NCI-H82 (cell line): ENCODE measurements at places on chromosomes 16 and 17.
A peak's percentile ranks its signal among the peaks of the same experiment; 100 is the strongest.

- no peak for DNase-seq
These were observed 183.5 kb downstream of the KCNJ2 start for GRCh38 chr17:70352834-70353233.

DNA sequence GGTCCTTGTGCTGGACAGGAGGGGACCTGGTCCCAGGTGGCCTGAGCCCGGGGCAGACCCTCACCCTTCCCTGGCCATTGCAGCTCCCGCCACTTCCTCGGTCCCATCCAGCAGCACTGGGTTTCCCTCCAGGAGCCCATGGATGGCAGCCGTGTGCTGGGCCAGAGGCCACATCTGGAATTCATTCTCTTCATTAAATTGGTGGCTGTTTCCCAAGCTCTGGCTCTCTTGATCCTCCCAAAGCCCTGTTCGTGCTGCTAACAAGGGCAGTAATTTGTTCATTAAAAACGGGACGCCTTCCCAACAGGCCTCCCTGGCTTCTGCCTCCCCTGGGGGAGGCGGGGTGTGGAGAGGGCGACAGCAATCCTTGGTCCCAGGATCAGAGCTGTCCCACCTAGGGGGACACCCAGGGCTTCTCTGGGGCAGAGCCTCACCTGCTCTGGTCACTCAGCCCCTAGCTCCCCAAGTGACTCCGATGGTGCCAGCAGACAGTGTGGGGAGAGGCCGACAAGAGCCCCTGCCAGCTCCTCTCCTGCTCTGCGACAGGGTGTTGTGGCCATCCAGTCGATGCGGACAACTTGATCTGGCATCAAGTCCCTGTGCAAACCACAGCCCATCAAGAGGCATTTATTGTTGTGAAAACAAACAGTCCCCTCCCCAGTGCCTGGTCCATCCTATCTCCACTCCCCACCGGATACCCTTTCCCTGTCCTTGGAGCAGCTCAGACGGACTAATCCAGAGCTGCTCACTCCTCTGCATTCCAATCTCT, 44.0 kb downstream of the SDK2 start:
- DNase-seq: peak; percentile 49

DNA sequence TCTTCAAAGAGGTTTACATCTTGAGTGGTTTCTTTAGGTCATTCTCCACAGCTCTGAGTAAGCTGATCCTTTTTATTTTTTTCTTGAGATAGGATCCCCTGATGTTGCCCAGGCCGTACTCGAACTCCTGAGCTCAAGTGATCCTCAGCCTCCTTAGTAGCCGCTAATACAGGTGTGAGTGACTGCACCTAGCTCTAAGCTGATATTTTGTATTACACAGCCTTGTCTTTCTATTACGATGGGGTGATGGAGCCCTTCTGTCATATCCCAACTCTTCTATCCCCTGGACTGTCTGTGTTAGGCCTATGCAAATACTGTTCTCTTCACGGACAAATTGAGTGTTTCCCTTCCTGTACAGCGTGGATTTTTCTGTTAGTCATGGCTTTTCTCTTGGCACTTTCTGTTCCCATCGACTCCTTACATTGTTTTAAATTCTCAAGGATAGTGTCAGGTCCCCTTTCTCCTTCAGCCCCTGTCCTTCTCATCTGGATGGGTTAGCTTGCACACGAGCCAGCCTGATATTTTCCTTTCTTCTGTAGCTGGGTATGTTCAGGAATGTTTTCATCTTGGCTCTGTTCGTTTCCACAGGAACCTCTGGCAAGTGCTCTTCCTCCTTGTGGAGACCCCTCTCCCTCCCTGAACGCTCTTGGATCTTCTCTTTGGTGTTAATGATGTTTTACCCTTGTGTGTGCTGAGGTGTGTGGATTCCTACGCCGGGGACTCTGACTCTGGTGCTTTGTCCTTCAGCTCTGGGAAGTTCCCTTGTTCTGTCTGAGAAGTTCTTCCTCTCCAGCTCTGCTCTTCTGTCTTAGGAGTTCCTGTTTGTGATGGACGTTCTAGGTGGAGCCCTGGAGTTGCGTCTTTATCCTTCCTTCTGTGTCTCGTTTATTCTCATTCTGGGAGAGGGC, 2.3 kb downstream of the BANP start:
- no peak for DNase-seq

- DNase-seq: peak; percentile 36
These were observed 5.6 kb downstream of the CRYBA1 start for GRCh38 chr17:29252101-29252791.

GRCh38 chr16:23354246-23354645, 52.1 kb downstream of the SCNN1B start:
- no peak for DNase-seq

GRCh38 chr16:9885467-9885866, 296.8 kb downstream of the GRIN2A start:
- DNase-seq: no peak

DNA sequence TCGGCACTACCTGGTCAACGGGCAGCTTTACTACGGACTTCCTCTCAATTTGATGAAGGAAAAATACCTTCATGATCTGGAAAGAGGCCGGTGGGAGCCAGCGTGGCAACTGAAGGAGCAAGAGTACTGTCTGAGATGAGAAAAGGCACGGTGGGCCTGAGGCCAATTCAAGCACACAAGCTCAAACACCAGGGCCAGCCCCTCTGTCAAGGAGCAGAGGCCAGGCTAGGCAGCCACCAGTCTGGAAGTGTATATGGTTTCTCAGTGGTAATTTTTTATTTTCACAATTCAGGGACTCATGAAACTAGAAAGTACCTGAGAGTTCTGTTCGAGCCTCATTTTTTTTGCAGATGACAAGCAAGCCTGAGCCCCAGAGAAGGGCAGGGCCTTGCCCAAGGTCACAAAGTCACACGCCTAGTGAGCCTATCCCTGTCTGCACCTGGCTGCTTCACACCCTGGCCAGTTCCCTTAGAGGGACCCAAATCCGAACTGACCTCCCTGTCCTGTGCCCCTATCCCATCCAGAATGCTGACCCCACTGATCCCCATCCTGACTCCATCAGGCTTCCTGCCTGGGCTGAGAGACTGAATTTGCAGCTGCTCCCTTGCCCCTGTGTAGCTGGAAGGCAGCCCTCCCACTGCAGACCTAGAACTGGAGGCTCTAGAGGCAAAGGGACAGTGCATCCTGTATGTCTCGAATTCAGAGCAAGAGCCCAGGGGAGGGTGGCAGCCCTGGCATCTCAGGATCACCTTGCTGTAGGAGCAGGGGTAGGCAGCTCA, 4.8 kb upstream of the TBX2 start:
- DNase-seq: no peak

DNA sequence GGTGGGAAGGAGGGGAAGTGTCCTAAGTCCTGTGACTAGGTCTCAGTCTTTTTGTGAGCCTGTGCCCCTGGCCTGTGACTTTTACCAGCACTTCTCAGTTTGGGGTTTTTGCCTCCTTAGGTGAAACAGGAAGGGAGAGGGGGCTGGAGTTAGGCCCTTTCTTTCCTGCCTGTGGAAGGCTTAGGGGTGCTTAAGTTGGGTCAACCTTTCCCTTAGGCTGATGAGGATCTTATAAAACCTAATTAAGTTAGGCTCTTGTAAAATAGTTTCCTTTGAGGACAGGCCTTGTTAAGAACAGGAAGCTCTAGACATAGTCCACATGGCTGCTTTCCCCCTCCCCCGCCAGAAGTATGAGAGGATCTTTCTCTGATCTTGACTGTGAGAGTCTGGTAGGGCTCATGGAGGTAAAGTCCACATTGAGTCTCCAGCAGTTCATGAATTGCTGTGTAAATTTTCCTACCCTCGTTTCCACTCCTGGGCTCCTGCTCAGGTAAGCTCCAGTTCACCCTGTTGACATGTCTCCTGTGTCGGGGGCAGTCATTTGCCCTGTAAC, 17.0 kb upstream of the DNASE1 start:
- DNase-seq: peak; percentile 67

DNA sequence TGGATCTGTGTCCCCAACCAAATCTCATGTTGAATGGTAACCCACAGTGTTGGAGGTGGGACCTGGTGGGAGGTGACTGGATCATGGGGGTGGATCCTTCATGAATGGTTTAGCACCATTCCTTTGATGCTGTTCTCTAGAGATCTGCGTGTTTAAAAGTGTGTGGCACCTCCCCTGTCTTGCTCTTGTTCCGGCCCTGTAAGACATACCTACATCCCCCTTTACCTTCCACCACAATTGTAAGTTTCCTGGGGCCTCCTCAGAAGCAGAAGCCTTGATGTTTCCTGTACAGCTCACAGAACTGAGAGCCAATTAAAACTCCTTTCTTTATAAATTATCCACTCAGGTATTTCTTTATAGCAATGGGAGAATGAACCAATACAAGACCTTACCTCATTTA, 257.7 kb downstream of the XYLT1 start:
- no peak for DNase-seq

- DNase-seq: peak; percentile 57
These were observed 30.7 kb downstream of the CDRT4 start for GRCh38 chr17:15436473-15437302.

GRCh38 chr16:67268136-67268579, 11.2 kb upstream of the PLEKHG4 start:
- DNase-seq: no peak

- no peak for DNase-seq
These were observed 203.5 kb downstream of the RBFOX3 start for GRCh38 chr17:79407385-79407784.

- DNase-seq: no peak
These were observed 482.8 kb downstream of the SOX9 start for GRCh38 chr17:72603420-72604242.

GRCh38 chr16:74291577-74292208, 4.9 kb upstream of the PSMD7 start:
- DNase-seq: no peak

DNA sequence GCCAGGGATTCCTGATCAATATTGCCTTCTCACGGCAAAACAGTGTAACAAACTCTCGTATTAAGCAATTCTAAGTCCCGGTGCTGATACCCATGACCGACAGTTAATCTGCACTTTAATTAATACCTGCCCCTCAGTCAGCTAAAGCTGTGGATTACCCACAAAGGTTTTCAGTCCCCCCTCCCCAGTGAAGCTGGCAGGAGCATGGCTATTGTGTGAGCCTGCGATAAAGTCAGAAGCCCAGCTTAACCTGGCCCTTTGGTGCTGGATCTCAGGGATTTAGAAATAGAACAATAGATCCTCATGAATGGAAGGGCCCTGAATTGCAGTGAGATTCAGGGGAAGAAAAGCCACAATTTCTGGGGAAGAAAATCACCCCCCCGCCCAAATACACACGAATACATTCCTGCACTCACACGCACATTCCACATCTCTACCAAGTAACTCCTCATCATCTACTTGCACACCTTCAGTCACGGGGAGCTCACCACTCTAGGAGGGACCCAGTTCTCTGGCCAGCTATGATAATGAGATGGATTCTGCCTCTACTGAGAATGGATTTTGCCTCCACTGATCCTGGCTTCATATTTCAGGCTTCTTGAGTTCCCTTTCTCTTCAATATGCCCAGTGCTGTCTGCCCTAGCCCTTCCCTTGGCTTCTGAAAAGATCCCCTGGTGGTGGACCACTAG, 102.6 kb downstream of the WSCD1 start:
- DNase-seq: peak; percentile 96

GRCh38 chr17:30513346-30513745, 36.1 kb downstream of the GOSR1 start:
- DNase-seq: no peak

DNA sequence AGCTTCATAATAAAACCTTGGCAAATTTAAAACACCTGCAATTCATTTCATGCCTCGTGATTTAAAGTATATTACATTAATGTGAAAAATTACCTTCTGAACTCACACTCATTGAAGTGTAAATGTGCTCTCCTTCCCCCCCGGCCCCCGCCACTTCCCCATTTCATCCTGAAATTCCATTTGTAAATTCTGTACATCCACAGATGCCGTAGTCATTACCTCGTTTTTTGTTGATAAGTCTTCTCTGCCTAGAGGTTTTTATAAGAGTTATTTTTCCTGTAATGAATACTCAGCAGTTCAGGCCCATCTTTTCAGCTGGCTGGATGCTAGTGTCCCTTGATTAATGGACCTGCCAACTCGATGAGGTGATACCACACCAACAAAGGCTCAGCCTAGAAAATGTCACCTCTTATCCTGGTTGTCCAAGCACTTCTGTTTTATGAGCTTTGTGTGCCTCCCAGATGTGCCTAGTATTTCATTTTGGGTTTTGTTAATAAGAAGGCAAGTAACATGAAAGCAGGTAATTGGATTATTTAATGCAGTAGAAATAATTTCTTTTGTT, 64.8 kb upstream of the KIFC3 start:
- no peak for DNase-seq

GRCh38 chr16:23843143-23843542, 7.4 kb downstream of the PRKCB start:
- no peak for DNase-seq

DNA sequence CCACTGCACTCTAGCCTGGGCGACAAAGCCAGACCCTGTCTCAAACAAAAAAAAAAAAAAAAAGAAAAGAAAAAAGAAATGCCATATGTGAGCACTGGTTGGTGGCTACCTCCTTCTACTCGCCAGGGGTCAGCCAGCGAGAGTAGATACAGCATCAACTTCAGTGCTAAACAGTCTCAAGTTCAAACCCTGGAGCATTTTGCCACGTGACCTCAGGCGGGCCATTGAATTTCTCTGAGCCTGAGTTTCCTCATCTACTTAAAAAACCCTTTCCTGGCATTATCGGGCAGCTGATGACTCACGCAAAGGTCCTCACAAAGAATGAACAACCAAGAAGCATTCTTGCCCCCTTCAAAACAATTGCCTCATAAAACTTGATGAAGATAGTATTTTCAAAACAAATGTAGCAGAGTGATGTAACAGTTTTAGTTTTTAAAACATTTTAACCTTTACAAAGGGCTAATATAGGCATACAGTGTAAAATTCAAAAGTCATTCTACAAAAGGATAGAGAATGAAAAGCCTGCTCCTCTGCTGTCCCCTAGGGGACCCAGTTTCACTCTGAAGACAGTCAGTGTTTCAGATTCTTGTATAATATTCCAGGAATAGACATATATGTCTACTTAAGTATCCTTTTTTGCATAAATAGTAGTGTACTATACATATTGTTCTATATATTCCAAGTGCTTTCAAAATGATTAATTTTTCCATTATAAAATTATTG, 28.4 kb downstream of the DNAH2 start:
- no peak for DNase-seq

GRCh38 chr17:55242476-55242875, 22.3 kb upstream of the HLF start:
- DNase-seq: no peak

DNA sequence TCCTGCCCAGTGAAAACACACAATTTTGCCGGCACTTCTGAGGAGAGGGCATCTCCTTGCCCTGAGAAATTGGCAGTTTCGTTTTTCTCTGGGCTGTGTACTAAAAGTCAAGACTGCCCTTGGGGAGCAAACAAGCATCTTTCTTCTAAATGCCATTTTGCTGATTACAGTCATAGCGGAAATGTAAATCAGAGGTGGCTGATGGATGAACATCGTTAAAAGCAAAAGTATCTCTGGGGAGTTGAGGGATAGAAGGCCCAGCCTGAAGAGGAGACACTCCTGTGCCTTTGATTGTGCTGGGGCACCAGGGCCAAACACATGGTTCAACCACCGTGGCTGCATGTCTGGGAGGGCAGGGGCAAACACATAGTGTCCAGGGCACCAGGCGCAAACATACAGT, 49.8 kb downstream of the ABCC12 start:
- DNase-seq: no peak

DNA sequence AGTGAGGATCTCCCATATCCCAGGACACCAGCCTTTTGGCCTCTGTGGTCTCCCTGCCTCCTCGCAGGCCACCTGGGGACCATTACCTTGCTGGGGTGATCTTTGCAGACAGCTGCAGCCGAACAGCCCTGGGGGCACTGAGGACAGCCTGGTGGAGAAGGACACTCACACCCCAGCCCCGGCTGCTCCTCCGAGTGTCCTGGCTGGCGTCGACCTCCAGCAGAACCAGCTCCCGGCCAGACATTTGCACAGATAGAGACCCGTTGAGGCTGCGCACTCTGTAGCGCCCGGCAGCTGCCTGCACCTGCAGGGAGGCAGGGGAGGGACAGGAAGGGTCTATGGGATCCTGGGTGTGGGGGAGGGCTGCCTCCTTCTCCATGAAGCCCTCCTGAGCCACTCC, 90.3 kb downstream of the RMI2 start:
- DNase-seq: no peak
